Renal pelvis (tissue), 12 donors: ENCODE measurements at places on chromosomes 1 and 21.

DNA sequence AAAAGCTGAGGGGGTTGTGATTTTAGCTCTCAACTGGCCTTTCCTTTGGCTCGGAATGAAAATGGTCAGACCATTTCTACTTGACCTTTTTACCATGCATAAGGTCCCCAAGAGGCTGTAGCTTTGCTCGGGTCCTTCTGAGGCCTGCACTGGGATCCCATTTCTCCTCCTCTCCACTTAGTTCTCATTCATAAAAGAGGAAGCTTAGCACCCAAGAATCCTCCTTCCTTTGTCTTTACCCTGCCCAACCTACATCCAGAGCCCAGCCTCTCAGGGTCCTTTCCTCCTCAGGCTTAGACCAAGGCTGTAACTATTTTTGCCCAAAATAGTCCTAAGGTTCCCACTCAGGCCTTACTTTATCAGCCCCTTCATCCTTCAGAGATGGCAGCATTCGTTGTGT, 6.0 kb upstream of the SLC27A3 start:
- DNase-seq: no peak

- no peak for DNase-seq
Observed at GRCh38 chr1:18201997-18202719, 94.6 kb downstream of the IGSF21 start.

DNA sequence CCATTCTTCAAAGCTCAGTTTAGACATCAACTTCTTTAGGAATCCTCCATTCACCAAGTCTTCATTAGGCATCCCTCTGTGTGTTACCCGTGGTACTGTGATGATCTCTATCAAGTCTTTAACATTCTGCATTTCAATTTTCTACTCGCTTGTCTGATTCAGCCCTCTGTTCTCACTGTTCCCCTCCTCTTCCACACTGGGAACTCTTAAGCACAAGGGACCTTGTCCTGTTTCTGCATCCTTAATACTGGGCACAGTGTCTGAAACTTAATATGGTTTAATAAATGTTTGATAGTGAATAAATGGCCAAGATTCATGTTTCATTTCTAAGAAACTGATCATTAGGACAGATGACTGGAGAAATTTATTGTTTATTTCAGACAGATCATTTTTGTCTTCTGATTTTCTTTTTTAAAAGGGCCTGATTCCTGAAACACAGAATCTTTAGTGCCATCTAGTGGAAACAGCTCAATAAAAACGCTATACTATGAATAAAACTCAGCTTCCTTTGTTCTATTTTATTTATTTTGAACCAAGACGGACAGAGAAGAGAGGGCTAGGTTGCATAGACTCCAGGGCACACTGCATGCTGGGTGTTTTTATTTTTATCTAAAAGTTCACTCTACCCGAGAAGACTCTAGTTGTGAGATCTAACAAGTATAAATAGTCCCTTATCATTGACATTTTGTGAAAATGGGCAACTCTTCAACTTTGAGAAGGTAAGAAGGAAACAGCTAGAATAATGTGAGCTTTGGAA, 7.0 kb upstream of the TRIM45 start:
- peak; percentile 41 for DNase-seq

DNA sequence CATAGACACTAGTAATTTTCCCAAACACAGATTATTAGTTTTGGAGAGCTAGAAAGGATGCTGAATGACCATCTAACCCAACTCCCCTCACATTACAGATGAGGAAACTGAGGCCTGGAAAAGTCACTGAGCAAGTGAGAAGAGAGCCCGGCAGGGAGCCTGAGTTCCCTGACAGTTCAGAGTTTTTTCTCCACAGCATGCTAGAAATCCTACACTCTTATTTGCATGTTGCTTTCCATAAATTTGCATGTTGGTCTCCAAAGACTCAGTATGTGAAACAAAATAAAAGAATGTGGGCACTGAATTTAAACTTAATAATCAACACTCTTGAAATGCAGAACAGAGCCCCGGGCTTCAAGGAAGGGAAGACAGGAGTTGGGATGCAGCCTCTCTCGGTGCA, 132.3 kb downstream of the CCDC185 start:
- DNase-seq: no peak

GRCh38 chr1:242761556-242761955, 237.1 kb upstream of the PLD5 start:
- DNase-seq: no peak

- DNase-seq: no peak
Observed at GRCh38 chr1:163959622-163960021, 599.4 kb upstream of the PBX1 start.

DNA sequence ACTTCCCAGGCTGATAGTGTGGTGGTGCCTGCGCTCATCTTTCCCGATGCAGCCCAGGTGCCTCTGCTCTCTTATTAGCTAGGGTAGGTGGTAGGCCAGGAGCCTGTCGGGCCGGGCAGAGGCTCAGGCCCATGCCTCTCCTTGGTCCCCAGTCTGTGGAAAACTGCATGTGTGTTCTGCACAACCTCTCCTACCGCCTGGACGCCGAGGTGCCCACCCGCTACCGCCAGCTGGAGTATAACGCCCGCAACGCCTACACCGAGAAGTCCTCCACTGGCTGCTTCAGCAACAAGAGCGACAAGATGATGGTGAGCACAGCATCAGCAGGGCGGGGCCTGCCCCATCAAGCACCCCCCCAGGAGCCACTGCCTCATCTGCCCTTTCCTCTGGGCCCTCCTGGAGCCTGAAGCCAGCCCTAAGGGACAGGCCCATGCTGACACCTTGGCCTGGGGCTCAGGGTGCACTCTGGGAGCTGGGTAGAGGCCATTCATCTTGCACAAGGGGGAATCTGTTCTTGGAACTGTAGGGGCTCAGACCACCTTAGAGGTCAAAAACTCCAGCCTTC, 38.6 kb downstream of the PKP1 start:
- no peak for DNase-seq

DNA sequence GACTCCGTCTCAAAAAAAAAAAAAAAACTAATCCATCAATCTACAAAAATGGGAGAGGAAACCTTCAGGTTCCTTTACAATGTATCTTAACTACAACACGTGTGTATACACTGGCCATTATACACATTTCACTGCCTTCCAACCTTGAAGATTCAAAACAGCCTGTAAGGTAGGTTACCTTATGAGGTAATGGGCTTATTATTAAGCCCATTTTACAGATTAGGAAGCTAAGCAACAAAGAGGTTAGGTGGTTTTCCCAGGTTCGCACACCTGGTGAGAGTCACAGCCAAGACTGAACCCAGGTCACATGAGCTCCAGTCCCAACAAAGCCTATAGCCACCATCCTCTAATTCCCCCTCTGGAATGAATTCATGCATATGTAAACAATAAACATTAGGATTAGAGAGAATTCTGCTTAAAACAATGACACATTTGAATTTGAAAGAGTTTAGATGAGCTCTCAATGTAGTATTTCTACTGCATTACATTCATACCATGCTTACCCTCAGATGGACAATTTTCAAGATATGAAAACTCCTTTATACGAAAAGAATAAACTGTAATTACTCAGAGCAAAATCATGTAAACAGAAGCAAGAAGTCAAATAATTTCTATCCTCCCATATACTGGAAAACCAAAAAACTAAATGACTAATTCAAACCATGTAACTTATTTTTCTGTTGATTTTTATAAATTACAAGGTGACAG, 54.8 kb downstream of the EIF4G3 start:
- no peak for DNase-seq

GRCh38 chr1:178417858-178418257, 78.9 kb downstream of the CLEC20A start:
- DNase-seq: no peak

- DNase-seq: no peak
Observed at GRCh38 chr21:26405735-26406361, 167.2 kb downstream of the CYYR1 start.

- no peak for DNase-seq
Observed at GRCh38 chr21:40057331-40057730, 190.1 kb downstream of the PCP4 start.

- DNase-seq: no peak
Observed at GRCh38 chr1:89939693-89940438, 55.0 kb upstream of the ZNF326 start.

- peak; percentile 71 for DNase-seq
Observed at GRCh38 chr1:184622136-184622823, 132.4 kb downstream of the EDEM3 start.

- no peak for DNase-seq
Observed at GRCh38 chr1:68028566-68028965, 21.9 kb downstream of the DIRAS3 start.
